ENCODE measurements at places on chromosomes 11 and 22.

GRCh38 chr22:21448627-21449416, 18.4 kb upstream of the TMEM191C start:
- DNase-seq: no peak

- DNase-seq: no peak
These were observed 54.5 kb downstream of the TRIM44 start for GRCh38 chr11:35717043-35717442.

- no peak for DNase-seq
These were observed 4.4 kb upstream of the FAM181B start for GRCh38 chr11:82738091-82738490.

GRCh38 chr22:33350961-33351360, 292.8 kb upstream of the SYN3 start:
- DNase-seq: no peak

DNA sequence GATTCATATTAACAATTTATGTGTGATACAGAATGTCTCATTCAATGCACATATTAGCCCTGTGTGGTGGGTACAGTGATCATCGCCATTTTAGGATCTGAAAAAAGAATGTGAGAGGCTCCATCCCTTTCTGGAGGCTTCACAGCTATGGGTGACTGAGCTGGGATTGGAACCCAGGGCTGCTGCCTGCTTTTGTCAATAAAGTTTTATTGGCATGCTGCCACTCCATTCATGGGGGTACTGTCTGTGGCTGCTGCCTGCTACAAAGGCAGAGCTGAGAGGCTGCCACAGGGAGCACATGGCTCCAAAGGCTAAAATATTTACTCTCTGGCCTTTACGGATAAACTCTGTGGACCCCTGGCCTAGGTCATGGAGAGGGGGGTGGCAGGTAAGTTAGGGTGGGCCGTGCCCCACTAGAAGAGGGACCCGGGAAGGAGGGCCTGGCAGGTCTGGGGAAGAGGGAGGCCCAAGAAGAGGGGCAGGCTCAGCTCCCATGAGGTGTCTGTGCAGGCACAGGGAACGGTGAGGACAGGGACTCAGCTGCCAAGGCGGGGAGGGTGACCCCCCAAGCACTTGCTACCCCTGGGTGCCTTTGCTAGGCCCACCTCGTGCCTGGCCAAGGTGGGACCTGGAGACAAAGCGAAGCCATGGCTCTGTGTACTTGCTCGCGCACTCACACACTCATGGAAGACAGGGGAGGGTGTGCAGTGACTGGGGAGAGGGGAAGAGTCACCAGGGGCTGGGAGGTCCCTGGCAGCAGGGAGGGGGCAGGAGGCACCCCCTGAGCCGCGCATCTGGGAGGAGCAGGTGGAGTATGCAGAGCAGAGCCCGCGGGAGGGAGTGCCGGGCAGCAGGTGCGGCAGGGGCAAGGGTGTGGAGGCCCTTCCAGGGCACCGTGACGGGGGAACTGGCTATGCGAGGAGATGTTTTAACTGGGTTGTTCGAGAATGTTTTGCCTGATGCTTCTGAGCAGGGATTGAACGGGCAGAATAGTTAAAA, 335.3 kb downstream of the CTTN start:
- DNase-seq: no peak

GRCh38 chr11:14612694-14613093, 30.9 kb upstream of the PDE3B start:
- no peak for DNase-seq

- DNase-seq: no peak
These were observed 28.5 kb upstream of the CSNK1E start for GRCh38 chr22:38345782-38346181.

DNA sequence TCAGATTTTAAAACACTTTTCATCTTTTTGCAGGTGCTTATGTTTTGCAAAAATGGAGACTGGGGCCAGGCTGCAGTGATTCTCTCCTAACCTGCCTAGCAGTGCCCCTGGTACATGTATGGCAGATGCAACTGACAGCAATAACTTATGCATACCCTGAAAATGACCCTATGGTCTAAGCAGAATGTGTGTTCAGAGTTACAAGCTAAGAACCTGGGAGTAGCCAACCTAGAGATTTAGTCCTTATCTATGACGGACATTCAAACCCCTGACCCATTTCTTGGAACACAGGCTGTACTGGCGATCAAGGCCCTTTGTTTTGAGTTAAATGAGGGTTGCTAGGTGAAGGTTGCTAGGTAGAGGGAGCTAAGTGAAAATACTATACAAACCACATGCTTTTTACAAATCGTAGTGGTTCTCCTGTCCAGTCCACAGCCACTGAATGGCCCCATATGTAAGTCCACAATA, 184.9 kb upstream of the SESN3 start:
- no peak for DNase-seq

DNA sequence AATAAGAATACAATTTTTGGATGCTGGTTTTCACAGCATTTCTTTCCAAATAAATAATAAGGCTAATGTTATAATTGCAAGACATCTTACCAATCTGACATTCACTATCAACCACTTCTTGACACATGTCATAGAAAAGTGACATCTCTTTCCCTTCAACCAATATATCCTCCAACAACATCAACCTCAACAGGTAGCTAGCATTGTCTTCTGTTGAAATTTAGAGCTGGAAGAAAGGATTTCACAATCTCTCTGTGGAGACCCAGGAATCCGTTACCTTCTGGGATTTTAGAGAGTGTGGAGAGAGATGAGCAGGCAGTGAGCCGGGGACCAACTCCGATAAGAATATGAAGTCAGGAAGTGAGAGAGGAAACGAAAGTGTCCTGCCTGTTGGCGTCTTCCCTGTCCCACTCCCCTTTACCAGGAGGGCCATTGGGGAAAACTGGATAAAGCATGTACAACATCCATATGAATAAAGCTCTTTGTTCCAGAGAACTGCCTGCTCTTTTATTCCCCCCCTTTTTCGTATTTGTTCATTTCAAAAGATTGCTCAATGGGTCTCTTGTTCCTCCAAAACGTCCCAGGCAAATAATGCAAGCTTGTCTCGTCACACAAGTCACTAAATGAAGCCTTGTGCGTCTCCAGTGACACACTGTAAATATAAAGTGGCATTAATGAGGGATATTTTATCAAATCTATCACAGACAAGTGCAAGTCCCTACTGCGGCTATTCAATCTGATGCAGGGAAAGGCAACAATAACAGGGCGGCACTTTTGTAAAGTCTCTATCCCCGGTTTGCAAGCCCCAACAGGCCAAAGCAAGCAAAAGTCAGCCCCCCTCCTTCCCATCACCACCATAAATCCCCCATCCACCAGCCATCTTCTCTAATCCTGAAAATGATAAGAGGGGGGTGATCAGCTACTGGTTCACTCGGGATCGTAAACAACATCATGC, 3.4 kb downstream of the CADM1 start:
- DNase-seq: no peak

DNA sequence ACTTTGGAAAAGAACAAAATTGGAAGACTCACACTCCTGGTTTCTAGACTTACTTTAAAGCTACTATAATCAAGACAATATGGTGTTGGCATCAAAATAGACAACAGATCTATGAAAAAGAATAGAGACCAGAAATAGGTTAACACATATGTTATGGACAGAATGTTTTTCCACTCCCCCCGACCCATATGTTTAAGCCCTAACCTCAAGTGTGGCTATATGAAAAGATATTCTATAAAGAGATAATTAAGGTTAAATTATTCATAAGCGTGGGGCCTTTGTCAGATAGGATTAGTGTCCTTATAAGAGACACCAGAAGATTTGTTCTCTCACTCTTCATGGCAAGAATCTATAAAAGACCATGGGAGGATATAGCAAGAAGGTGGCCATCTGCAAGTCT, 440.0 kb downstream of the AASDHPPT start:
- DNase-seq: no peak

DNA sequence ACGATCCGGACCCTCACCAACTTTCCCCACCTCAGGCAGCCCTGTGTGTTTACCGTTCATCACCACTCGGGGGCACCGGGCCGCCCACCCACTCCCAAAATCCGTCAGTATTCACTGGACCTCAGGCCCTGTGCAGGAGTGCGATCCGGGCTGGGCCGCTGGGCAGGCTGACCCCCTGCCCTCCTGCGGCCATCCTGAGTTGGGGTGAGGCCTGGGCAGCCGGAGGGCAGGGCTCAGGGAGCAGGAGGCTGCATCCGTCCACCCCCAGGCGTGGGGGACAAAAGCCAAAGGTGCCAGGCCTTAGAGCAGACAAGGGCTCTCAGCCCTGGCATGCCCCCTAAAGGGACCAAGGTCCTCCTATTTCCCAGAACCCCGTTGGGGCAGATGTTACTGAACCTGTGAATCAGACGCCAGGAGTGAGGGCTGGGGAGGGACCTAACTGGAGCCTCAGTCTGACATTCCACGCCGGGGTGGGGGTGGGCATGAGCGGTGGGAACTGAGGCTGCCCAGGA, 16.8 kb upstream of the TMEM191C start:
- DNase-seq: no peak

- DNase-seq: no peak
These were observed 125.0 kb downstream of the RAB38 start for GRCh38 chr11:88050247-88050646.

GRCh38 chr22:20093418-20094196, 13.6 kb downstream of the DGCR8 start:
- no peak for DNase-seq

DNA sequence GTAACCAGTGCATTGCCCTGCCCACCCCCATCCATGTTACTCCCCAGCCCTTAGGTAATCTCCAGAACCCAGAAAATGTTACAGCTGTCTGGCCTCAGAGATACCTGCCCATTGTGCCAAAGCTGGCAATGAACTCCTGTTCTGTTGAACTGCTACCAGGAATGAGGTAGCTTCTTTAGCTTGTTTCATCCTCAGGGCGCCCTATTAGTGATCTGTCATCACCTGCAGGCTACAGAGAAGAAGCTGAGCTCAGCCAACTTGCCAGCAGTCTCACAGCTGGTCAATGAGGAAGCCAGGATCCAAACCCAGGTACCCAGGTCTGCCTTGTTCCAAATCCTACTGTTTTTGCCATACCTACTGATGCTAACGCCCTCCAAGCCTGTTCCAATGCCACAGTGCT, 88.7 kb downstream of the GALNT18 start:
- no peak for DNase-seq

DNA sequence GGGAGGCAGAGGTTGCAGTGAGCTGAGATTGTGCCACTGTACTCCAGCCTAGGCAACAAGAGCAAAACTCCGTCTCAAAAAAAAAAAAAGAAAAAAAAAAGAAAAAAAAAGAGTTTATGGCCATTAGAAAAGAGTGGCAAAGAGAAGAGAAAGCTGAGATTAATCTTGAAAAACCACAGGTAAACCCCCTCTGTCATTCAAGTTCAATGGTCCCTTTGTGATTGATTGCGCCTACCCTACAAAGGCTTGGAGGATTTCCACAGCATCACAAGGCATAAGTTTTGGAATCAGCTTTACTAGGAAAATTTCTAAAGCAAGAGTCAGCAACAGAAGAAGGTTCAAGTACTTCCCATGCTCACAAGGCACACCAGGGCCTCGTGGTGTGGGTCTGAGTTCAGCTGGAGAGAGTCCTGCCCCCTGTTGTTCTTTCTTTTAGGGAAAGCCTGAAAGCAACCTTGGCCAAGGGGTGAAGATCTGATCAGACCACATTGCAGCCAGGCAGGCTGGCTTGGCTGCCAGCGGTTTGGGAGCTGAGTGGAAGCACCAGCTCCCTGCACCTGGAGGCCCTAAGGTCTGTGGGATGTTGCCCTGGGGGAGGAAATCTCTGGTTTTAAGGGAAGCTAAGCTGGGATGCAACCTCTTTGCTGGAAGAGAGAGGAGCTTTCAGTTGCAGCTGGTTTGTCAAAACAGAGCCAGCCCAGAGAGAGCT, 41.8 kb downstream of the SLN start:
- no peak for DNase-seq

DNA sequence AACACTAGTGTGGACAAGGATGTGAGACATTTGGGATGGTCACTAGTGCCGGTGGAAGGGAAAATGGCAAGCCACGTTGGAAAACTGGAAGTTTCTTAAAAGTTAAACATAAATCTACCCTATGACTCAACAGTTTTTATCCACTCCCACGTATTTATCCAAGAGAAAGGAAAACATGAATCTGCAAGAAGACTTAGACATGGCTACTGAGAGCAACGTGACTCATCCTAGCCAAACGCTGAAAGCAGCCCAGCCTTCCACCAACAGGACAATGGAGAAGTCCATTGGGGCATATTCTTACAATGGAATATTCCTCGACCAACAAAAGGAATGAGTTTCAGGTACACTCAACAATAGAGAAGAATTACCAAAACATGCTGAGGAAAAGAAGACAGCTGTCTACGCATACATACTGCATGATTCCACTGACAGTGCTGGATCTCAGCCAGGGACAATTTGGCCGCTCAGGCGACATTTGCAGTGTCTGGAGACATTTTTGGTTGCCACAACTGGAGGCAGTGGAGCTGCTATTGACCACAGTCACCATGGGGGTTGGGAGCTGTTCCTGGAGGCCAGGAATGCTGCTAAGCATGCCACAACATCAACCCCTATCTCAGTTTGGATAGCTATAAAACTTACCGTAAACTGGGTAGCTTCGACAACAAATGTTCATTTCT, 21.2 kb downstream of the SYT13 start:
- no peak for DNase-seq

DNA sequence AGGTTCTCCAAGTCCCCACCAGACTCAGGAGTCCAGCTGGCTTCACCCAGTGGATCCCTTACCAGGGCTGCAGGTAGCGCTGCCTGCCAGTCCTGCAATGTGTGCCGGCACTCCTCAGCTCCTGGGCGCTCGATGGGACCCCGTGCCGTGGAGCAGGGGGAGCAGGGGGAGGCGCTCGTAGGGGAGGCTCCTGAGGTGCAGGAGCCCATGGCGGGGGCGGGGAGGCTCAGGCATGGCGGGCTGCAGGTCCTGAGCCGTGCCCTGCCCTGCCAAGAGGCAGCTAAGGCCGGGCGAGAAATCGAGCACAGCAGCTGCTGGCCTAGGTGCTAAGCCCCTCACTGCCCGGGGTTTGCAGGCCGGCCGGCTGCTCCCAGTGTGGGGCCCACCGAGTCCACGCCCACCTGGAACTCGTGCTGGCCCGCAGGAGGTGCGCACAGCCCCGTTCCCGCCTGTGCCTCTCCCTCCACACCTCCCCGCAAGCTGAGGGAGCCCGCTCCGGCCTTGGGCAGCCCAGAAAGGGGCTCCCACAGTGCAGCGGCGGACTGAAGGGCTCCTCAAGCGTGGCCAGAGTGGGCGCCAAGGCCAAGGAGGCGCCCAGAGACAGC, 792.9 kb upstream of the CCDC179 start:
- no peak for DNase-seq

GRCh38 chr11:129119036-129119435, 73.1 kb downstream of the ARHGAP32 start:
- DNase-seq: no peak

GRCh38 chr22:49334449-49334789, 493.3 kb downstream of the BRD1 start:
- no peak for DNase-seq

- DNase-seq: no peak
These were observed 59.7 kb upstream of the BARX2 start for GRCh38 chr11:129315781-129316579.

GRCh38 chr11:11810764-11811726, 30.7 kb upstream of the USP47 start:
- no peak for DNase-seq

GRCh38 chr22:24413736-24414385, 13.5 kb upstream of the ADORA2A start:
- DNase-seq: no peak

- DNase-seq: no peak
These were observed 22.0 kb upstream of the CD44 start for GRCh38 chr11:35116762-35117640.

Data from T follicular helper cell (primary cell).